DMS79 treated with DMSO at 0.1 percent for 48 hours (cell line): ENCODE measurements at places on chromosomes 5 and 9.

GRCh38 chr5:141881886-141882285, 3.7 kb upstream of the PCDH1 start:
- no peak for DNase-seq

DNA sequence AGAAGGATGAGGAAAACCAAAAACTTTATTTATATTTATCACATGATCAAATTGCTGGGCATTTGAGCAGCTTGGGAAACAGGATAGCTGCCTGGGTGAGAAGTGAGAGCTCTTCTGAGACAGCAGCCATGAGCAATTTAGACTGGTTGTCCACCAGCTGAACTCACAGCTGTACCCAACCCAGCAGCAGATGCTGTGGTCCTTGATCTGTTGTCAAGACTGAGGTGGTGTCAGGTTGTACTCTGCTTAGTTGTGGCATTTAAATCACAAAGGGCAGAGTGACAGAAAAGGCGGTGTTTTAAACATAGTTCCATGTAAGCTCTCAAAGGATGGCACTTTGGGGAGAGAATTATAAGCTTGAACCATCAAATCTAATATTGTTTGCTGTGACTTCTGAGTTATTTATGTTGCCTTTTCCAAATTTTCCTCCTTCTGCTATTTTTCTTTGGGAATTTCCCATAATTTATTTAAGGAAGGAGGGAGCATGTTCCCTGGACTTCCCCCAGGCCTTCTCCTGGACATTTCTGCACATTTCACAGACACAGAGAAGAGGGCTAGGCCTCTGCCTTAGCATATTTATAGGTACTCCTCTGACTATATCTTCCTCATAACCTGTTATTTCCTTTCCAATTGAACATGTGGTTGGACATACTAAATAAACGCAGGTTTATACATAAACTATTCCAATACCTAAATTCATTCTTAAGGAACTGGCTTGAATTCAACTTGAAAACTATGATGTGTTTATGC, 117.7 kb upstream of the FER start:
- DNase-seq = no peak

DNA sequence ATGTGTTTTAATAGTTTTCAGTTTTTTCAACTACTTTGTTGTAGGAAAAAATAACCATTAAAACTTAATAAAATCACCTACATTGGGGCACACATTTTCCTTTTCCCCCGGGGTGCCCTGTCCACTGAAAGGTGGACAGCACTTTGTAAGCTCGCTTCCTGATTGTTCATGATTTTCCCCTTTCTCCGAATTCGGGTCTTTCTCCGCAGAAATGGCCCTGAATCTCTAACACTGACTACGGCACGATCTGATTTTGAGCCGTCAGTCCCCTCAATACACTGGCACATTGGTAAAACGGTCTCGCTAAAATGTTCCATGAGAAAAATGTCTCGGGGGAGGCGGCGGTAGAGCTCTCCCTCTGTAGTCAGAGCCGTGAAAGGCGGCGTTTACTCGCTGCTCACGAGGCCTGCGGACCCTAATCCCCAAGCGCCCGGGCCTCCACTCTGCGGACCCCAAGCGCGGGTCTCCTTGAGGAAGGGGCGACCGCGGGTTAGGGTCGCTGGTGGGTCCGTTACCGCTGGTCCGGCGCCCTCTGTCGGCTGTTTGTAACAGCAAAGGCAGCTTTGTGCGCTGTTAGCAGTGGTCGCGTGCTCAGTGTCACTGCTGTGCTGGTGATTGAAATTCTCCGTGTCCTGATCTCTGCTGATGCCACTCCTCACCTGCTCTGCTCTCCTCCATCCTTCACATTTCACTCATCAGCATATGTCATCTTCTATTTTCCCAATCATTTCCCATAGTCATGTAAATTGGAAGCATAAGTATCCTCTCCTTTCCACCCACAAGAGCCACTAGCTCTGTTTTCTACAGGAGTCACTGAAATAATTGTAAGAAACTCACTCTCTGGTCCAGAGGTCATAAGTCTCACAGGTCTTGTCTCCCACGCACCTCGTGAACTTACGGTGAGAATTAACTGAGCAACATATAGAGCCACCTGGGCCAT, 10.8 kb upstream of the IFNA2 start:
- DNase-seq = peak; percentile 10

- no peak for DNase-seq
Observed at GRCh38 chr5:143551820-143552251, 148.3 kb upstream of the NR3C1 start.

- DNase-seq = no peak
Observed at GRCh38 chr9:80158131-80158530, 586.4 kb downstream of the TLE4 start.
